Activated CD4-positive, CD25-positive, alpha-beta regulatory T cell (primary cell): ENCODE measurements at places on chromosomes 5 and 9.

- no peak for DNase-seq
Measured at GRCh38 chr5:149265068-149265465, 6.6 kb upstream of the AFAP1L1 start.

- no peak for DNase-seq
Measured at GRCh38 chr5:156879665-156880285, 29.7 kb downstream of the PPP1R2B start.

DNA sequence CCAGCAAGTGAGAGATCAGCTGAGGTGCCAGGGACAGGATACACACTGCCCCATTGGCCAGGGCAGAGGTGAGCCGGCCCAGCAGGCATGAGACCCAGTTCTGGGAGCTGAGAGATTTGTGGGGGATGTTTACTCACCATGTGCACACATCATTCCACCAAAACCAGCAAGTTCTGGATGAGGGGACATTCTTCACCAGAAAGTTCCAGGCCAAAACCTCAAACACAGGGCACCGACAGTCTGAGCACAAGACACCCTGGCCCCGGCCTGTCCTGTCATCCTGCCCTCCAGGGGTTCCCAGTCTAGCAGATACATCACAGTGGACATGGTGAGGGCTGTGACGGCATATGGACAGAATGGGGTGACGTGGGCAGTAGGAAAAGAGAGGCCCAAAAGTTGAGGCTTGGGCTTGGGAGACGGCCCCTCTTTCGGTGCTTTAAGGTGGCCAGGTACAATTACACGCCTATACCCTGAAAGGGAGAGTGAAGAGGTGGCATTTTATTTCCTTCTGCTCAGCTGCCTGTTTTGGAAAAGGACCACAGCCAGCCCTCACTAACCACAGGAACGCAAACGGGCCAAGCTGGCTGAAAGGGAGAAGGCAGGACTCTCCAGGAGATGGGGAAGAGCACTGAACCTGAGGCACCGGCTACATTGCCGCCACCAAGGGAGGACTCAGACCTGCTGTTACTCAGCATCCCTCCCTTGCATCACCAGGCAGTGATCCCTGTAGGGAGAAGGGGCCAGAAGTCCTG lies 64.0 kb downstream of the SHB start:
- DNase-seq: no peak

DNA sequence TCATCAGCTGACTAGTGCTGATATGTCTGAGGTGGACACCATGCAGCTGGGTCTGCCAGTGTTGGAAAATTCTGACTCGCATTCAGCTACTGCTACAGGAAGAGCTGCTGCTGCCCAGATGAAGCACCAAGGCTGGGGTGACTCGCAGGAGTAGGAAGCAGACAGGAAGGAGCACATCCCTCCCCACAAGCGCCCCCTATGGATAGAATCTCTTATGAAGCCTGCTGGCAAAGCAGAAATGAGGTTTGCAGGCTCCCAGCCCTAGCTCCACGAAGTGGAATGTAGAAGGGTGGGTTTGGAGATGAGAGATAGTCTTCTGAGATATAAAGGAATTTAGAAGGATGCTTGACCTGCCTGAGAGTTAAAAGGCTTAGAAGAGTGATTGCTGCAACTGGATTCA lies 443.0 kb downstream of the ACTL7B start:
- no peak for DNase-seq

GRCh38 chr9:96420468-96421219 lies 2.5 kb upstream of the ZNF367 start:
- DNase-seq: no peak

DNA sequence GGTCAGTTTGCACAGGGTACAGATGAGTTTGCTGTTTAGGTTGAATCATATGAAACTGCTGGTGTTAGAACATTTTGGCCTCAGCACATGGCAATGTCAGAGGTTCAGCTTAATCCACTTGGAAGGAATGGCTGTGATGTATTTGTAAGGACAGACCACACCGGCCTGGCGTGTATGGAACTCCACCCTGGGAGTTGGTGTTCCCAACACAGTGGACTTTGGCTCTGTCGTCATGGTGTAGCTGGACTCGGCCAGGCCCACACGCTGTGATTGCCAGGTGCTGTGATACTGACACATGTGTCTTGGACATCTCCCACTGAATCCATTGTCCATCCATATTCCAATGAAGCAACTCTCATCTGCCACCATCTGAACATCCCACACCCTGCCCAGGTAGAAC lies 90.3 kb downstream of the ZNF618 start:
- no peak for DNase-seq

DNA sequence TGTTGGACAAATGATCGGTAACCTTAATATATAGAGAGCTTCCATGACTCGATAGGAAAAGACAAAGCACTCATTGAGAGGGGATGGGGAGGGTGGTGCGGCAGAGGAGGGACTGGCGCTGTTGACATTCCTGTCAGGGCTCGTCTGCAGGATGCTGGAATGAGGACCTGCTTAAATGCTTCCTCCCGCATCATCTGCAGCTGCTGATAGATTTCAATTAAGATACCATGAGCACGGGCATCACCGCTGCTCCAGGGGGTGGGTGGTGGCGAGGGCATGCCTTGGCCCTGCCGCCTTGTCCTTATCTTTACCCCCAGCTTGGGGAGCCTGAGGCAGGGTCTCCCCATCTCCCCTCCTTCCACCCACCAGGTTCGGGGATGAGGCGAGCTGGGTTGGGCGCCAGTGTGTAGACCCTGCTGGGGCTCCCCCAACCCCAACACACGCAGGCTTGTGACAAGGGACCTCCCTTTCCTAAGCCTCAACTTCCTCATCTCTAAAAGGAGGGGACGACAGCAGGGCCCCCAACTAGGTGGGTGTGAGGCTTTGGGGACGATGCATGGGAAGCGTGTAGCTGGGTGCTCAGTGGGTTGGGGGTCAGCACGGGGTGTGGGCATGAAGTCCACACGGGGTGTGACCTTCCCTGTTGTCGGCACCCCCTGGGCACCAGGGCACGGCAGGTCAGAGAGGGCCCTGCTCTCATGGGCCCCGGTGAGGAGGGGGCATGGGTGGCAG lies 11.7 kb upstream of the QRFP start:
- no peak for DNase-seq

DNA sequence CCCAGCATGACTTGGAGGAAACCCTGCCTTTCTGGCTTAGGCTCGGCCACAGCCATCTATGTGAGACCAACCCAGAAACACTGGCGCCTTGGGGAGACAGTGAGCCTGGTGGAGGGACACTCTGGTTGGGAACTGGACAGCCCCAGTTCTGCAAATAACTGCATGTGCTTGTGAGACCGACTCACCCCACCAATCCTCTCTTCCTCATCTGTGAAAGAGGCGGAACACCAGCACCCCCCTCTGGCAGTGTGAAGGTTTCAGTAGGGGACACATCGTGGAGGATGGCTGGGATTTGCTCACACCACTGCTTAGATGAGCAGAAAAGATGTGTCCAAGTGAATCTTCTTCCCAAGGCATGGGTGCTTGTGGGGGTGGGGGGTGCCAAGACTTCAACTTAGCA lies 43.4 kb upstream of the N4BP3 start:
- no peak for DNase-seq

DNA sequence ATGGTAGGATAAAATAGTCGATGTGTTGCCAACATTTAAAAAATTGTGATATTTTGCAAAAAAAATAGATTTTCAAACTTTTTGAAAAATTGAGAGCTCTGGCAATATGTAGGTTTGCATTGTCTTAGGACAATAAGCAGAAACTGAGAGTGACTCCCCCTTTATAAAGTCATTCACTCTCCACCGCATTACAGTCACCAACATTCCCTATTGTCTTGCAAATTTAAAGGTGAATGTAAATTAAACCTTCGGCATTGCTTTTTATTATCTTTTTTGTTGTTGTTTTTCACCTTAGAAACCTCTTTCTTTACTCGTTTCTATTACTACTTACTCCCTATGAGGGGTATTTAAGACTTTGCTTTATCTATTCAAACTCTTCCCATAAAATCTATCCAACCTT lies 944.2 kb downstream of the DTWD2 start:
- no peak for DNase-seq

GRCh38 chr5:33153831-33154230 lies 286.9 kb upstream of the TARS1 start:
- no peak for DNase-seq

- no peak for DNase-seq
Measured at GRCh38 chr5:145471831-145472612, 363.1 kb downstream of the PRELID2 start.

DNA sequence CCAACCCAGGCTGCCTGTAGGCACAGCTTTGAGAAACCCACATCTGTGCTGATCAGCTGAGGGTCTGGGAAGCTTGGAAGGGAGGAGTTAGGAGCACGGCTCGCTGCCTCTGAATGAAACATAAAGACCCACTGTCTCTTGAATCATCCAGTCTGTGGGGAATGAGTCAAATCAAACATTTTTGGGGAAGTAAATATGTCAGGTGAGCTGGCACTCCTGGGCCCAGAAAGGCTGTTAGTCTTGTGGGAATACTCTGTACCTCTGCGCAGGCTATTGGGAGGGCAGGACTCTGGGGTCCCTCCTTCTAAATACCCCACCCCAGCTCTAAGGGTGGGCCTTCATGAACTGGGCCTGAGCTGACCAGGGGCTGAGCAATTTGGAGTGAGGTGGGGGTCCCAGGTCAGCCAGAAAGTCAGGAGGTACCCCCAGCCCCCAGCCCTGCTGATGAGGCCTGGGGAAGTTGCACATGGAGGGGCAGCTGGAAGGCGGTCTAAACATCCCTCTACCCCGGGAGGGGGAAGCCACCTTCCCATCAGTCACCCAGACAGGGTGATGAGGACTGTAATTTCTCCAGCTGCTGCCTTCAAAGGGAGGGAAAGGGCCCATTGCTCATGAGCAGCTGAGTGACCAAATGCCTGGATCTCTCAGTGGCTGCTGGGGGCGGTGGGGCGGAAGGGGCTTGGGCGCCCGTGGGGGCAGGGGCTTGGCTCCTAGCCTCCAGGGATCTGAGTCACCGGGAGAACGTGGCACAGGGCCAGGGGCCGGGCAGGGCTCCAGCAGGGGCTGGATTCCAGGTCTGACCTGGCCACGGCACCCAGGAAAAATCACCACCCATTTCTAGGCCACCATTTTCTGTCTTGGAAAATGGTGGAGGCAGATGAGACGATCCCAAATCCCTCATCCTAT lies 10.8 kb downstream of the FIBCD1 start:
- no peak for DNase-seq

- no peak for DNase-seq
Measured at GRCh38 chr9:19666575-19666974, 122.3 kb downstream of the SLC24A2 start.

GRCh38 chr9:137694962-137695875 lies 76.4 kb downstream of the EHMT1 start:
- DNase-seq: no peak

- no peak for DNase-seq
Measured at GRCh38 chr9:2838371-2839000, 5.4 kb downstream of the PUM3 start.

GRCh38 chr5:139394654-139395566 lies at the start of gene PROB1:
Gene PROB1 (minus strand): TSS chr5:139395104. CDS start chr5:139395081, 23 bp downstream.
- no peak for DNase-seq

- DNase-seq: no peak
Measured at GRCh38 chr5:135714126-135714894, 120.2 kb upstream of the SLC25A48 start.

DNA sequence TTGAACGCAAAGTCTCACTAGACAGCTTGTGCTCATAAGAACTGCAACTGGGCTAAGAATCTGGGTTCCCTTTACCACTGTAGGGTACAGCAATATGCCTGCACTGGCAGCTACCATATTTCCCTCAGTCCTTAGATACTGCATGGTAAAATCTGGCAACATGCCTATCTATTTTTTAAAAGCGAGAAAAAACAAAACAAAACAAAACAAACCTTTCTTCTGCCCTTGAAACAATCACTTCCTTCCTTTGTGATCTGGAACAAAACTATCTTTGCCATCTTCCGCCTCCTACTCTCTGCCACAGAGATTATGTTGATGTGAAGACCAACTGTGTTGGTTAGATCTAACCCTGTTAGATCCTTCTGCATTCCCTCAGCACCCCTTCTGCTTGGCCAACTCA lies 242.9 kb downstream of the EBF1 start:
- no peak for DNase-seq

DNA sequence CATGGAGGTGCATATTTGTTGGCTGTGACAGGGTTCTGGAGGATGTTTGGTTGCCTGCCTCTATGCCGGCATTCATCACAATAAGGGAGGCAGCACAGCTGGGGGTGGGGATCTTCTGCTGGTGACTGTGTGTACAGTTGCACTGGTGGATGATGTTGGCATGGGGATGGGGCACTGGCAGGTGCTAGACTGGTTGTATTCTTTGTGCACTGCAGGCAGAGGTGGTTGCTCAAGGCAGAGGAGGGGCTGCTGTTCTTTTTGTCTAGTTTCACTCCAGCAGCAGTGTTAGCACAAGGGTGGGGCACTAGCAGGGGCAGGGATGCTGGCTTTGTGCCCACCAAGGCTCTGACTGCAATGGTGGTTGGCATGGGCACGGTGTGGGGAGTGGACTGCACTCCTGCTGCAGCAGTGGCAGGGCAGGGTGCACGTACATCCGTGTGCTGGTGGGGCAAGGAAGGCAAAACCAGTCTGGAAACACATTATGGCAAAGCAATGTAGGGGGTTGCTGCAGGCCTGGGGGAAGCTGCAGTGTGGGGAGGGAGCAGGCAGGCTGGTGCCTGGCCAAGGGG lies 69.3 kb downstream of the ISOC1 start:
- DNase-seq: no peak
